ENCODE measurements at places on chromosomes 1 and 21.

DNA sequence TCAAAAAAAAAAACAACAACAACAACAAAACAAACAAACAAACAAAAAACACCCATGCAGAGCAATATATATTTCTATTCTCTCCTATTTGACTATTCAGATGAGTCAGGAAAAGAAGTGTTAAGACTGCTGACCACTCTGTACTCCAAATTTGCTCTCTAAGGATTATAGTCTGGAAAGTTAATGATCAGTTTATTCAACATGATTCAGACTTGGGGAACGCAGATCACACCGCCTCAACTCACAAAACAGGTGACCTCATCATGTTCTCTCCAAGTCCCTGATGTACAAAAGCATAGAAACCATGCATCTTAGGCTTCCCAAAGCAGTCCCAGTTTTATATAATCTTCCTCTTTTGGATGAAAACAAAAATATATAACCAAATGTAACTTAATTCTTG is 51.9 kb upstream of the PRRC2C start:
- no peak for DNase-seq

GRCh38 chr21:14523234-14523633 is 22.9 kb downstream of the SAMSN1 start:
- peak; percentile 84 for DNase-seq

GRCh38 chr1:52601991-52602855 is at the start of gene GPX7:
GPX7 (plus strand) TSS chr1:52602371; CDS start chr1:52602410, 39 bp downstream.
- peak; percentile 39 for DNase-seq

GRCh38 chr1:186949173-186949572 is 120.4 kb downstream of the PLA2G4A start:
- no peak for DNase-seq

DNA sequence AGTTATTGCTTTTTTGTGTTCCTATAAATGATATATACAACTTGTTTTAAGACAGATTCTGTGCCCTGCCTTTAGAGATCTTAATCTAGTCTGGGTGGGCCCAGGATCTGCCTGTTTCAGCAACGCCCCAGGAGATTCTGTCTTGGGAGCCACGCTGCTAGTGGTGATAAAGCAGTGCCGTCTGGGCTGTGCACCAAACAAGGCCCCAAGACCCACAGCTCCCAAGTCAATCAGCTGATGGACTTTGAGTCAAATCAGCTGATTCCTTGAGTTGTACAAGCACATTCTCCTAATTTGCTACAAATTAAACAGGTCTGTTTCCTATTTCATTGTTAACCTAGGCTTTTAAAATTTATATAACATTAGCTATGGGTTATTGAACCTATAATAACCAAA is 15.7 kb upstream of the SLC44A3 start:
- DNase-seq, result no peak

- DNase-seq, result no peak
Observed at GRCh38 chr21:46060596-46061061, 37.3 kb upstream of the COL6A2 start.

DNA sequence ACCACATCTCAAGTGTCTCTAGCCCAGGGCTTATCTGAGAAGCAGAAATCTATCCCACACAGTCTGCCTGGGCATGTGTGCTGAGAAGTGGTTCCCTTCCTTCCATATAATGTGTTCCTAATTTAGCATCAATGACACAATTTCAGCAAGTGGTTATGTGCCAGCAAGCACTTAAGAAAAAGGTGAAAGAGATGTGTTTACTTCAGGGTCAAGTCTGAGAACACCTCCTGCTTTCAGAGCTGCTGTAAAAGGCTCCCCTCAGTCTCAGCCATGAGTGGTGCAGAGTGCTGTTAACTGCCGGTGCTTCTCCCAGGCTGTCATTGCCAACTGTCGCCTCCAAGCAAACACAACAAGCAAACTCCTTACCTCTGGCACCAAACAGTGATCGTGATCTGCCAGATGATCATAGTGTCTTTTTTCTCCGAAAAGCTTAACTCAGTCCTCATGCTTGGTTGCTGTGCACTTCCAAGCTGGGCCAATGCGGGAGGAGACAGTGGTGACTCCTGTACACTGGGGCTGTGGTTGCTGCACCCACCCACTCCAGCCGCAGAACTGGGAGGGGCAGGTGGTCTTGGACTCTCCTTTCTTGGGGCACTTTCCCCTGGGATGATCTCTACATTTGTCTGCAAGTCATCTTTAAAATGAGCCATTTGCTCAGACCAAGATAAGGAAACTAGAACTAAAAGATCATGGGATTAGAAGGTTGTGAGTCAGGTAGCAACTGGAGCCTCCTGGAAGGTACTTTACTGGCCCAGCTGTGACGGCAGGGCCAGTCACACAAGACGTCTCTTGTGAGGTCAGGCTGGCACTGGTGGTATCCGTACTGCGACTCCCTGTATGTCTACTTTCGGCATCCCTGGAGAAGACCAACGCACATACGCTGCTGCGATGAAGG is 32.4 kb downstream of the ATP1A1 start:
- no peak for DNase-seq

GRCh38 chr1:185045814-185046492 is 595 bp downstream of the RNF2 start:
- peak; percentile 22 for DNase-seq

DNA sequence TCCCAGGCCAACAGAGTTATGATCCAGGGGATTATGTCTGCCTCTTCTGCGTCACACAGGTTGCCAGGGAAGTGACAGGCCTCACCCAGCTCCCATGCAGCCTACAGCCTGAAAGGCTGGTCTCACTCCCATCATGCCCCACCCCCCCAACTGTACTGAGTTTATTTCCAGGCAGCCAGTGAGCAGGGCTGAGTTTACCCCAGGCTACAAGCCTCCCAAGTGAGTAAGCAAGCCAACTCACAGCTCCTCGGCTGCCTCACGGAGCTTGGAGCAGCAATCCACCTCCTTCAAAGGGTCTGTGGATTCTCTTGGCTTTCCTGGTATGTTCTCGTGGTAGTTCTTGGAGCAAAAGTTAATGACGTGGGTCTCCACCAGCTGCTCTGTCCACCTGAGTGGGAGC is 1147.6 kb upstream of the ADGRL4 start:
- DNase-seq, result no peak

GRCh38 chr1:245322673-245323072 is 167.9 kb downstream of the KIF26B start:
- no peak for DNase-seq

- no peak for DNase-seq
Observed at GRCh38 chr1:39900662-39901463, 854 bp downstream of the MYCL start.

- DNase-seq, result peak; percentile 87
Observed at GRCh38 chr1:185559684-185560331, 174.4 kb upstream of the HMCN1 start.

DNA sequence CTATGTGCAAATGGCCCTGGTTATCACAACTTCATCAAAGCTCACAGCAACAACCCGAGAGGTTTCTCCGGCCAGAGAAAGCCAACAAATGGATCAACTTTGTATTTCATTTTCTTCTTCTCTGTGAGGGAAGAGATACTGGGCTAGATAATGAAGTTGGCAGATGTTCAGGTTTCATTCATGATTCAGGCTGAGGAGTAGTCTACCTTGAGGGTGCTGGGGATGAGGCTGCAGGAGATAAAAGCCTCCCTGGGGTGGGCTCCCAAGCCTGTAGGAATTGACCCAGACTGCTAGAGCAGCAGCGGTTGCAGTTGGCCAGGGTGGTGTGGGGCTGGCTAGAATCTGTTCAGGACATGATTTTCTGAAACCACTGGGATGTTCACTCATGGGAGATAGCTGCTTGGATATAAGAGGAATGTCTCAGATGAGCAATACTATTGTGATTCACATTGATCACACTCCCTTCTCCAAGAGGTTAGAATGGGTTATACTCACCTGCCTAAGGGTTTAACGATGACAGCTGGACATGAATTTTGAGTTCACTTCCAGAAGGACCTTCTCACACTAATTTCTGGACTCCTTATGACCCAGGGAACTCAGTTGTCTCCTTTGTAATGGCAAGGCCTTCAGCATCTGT is 64.0 kb downstream of the SYT6 start:
- no peak for DNase-seq

GRCh38 chr1:22537441-22538139 is 25.7 kb upstream of the EPHA8 start:
- DNase-seq, result no peak

GRCh38 chr1:87816646-87817045 is 488.0 kb downstream of the LMO4 start:
- DNase-seq, result no peak

- no peak for DNase-seq
Observed at GRCh38 chr21:45200581-45201296, 87.0 kb downstream of the POFUT2 start.

DNA sequence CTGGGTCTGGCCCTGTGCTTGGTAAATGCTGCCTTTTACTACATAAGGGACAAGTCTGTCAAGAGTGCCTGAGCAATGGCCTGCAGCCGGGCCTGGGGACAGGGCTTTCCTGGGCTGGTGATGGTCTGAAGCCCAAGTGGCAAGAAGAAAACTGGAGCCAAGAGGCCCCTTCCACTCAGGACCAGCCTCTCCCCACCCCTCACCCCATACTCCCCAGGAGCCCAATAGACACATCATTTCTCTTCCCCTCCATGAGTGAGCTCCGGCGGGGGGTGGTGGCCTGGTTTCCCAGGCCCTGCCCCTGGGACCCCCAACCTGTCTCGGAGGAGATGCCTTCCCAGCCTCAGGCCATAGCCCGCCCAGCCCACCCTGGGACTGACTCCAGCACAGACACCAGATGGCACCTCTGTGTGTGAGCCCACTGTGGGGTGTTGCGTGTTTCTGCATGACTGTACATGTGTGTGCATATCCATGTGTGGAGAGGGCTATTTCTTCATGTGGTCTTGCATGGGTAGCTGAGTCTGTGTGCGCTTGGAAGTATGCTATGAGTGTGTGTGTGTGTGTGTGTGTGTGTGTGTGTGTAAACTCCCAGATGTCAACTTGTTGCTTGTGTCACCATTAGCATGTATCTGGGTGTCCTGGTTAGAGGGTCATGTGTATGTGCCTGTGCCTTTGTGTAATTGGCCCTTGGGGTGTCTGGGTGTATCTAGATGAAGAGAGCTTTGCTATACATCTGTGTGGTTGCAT is 14.3 kb upstream of the LRP8 start:
- no peak for DNase-seq

DNA sequence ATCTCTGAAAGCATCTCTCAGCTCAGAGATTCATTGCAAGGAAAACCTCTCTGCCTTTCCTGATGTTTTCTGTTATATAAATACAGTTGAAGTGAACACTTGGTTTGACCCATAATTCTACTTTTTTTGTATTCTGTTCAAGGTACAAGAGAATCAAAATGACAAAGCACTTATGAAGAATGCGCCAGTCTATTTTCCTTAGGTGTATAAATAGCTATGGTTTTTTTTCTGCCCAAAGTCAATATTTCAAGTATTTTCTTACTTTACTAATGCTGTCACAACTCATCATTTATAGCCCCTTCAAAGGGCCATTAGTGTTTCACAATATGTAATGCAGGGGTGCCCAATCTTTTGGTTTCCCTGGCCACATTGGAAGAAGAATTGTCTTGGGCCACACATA is 142.5 kb upstream of the C1orf105 start:
- DNase-seq, result no peak

- no peak for DNase-seq
Observed at GRCh38 chr1:7281821-7282220, 489.3 kb upstream of the VAMP3 start.

DNA sequence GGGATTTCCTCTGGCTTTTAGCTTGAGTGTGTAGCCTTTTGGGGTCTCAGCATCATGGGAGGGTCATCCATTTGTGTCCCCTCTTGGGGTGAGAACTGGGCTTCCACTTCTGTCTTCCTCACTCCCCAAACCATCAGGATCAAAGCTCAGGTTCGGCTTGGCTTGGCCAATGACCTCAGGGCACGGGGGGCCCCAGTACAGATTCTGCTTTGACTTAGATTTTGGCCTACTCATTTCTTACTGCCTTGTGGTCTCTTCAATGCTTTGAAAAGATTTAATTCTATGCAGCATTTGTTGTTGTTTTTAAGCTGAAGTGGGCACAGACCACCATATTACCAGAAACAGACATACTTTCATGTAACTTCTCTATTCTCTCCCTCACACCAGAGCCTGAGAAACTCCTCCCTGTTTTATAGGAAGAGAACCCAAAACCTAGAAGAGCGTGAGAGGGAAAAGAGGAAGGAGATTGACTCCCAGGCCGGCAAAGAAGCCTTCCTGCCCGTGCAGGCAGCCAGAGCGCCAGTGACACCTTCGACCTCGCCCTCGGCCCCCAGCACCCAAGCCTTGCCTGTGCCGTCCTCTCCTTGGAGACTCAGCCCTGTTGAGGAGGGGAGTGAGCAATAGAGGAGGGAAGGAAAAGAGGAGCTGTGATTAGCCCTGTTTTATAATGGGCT is 1.9 kb upstream of the S100A3 start:
- no peak for DNase-seq

DNA sequence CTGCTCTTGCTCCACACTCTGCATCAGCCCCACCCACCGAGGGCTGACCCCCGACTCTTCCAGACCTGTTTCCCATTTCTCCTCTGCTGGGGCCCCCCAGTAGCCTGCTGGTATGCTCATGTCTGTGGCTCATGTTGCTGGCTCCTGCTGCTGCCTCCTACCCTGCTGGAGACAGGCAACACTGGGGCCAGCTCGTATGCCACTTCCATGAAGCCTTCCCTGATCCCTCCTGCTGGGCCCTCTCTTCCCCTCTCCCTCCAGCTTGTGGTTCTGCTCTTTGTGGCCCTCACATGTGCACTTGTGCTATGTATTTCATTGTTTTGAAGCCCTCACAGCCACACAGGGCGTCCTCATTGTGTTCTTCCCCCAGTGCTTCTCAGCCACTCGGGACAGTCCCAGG is 40.5 kb downstream of the CNN3 start:
- DNase-seq, result no peak

DNA sequence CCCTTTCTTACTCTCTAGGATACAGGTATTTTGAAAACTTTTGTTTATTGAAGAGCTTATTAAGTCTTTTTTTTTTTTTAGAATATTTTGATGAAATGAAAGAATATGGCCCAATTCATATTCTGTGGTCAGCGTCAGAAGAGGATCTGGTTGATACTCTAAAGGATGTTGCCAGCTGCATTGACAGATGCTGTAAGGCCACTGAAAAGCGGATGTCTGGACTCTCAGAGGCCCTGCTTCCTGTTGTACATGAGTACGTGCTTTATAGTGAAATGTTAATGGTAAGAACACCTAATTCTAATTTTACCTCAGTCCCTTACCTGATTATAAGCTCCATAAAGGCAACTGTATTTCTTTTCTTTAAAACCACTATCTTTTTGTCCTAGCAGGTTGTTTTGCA is 37.1 kb downstream of the SNX7 start:
- DNase-seq, result no peak

DNA sequence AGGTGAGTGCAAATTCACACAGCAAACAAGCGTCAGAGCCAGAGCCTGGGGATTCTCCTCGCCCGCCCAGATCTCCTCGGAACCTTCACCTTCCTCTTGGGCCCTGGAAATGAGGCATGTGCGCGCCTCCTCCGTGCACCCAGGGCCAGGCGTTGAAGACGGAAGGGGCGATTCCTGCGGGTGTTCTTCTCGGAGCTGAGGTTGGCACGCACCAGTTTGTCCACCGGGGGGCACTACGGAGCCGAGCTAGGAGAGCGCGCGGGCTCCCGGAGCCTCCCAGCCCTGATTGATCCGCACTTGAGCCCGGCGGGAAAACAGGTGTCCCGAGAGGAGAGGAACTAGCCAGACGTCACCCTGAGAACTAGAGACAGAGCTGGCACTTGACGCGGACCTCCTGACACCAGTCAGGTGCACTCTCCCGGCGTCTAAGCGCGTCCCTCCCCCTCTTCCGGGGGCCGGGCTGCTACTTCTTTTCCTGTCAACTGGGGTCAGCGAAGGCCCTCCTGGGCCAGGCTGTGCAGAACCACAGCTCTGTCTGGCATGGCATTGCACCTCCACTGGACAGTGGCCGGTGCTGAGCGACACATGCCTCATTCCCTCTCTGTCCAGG is 18.3 kb upstream of the SERINC2 start:
- DNase-seq, result peak; percentile 84

- DNase-seq, result no peak
Observed at GRCh38 chr1:163351912-163352311, 30.2 kb downstream of the NUF2 start.

Data from activated CD4-positive, alpha-beta T cell treated with anti-CD3 and anti-CD28 coated beads, Interleukin-2, Interleukin-4, amounts not matched to agents 100 ng/mL and 50 ng/mL, durations not matched to agents 16 hours and 8 hours (primary cell).